NCI-H1436 treated with DMSO at 0.1 percent for 48 hours (cell line): ENCODE measurements at places on chromosomes 2 and 18.

- DNase-seq: no peak
These were observed 31.2 kb downstream of the PTPN18 start for GRCh38 chr2:130387071-130387400.

- DNase-seq: no peak
These were observed 498.6 kb downstream of the CCDC85A start for GRCh38 chr2:56682397-56682760.

GRCh38 chr2:30445266-30445821 is 1.7 kb upstream of the LCLAT1 start:
- DNase-seq: no peak

- DNase-seq: no peak
These were observed 33.5 kb downstream of the RAB10 start for GRCh38 chr2:26067186-26067974.

GRCh38 chr2:3169106-3169870 is 208.3 kb downstream of the EIPR1 start:
- no peak for DNase-seq

- DNase-seq: no peak
These were observed 11.0 kb downstream of the IL37 start for GRCh38 chr2:112921982-112922381.

GRCh38 chr2:165586019-165586418 is 116.5 kb downstream of the CSRNP3 start:
- no peak for DNase-seq

GRCh38 chr2:223042284-223042683 is 9.7 kb upstream of the KCNE4 start:
- DNase-seq: no peak

GRCh38 chr2:55620123-55620779 is 2.8 kb upstream of the PPP4R3B start:
- DNase-seq: no peak

DNA sequence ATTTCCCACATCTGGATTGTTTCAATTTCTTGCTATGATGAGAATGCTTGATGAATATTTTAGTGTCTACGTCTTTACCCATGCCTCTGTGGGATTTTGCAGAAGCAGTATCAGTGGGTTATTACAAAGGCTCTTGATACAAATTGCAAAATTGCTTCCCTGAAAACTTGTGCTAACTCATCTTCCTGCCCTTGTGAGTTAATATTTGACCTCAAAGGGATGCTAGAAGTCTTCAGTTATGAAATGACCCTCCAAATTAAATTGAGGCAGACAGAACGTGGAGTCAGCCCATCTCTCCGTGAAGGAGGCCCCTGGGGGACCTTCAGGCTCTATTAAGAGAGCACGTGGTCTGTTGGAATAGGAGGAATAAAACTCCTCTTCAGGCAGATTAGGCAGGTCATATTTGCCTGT is 239.2 kb upstream of the HS6ST1 start:
- DNase-seq: no peak

DNA sequence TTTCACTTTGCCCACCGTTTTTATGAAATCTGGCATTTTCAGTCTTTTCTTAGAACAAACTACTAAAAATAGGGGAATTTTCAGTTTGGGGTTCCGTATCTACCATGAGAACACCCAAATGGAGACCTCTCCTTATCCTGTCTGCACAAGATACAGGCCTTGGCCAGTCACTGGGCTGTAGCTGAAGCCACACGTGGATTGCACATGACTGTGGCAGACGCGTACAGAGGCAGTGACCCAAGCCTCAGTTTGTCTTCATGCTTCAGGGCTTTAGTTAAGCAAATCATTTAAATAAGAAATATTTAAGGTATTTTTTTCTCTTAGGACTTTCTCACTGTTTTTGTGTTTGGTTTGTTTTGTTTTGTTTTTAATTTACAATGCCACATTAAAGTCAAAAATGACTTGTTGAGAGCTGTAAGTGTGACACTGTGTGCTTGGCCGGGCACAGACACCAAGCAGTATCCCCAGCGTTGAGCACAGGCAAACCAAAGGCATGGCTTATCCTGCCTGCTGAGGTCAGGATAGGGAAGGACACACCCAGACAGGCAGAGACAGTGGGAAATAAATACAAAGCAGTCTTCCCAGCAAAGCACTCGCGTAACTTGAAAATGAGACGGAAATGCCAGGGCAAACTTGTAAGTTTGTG is 53.3 kb downstream of the TRAPPC12 start:
- DNase-seq: no peak

DNA sequence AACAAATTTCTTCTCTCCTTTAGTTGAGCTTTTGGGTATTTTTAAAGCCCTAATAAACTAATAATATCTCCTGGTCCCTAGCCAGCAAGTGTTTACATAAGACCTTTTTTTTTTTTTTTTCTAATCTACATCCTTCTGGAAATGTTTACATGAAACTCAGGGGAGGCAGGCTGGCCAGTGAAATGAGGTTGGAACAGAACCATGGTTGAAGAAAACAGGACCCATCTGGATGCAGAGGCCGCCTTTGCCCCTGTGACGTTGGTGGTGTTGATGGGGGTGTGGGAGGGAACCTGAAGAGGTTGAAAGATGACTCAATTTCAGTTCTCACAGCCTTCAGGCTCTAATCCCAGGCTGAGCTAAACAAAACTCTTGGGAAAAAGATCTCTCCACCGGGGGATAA is 118.5 kb downstream of the NRP2 start:
- DNase-seq: no peak

DNA sequence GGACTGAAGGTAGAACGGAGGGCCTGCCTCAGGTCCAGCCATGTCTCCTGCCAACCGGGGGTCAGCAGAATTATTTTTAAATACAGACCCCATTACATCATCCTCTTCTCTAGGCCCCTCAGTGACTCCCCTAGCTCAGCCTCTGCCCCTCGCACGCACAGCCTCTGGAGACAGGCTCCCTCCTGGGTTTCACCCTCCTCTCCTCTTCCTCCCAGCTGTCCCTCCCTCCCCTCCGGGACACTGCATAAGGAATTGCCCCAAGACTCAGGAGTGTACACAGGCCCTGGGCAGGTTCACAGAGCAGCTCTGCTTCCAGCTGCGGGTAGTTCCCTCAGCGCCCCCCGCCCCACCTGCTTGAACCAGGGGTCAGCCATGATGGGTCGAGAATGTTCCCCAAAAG is 520.2 kb upstream of the MYT1L start:
- DNase-seq: no peak

GRCh38 chr2:118388771-118389170 is 300.5 kb downstream of the INSIG2 start:
- no peak for DNase-seq

DNA sequence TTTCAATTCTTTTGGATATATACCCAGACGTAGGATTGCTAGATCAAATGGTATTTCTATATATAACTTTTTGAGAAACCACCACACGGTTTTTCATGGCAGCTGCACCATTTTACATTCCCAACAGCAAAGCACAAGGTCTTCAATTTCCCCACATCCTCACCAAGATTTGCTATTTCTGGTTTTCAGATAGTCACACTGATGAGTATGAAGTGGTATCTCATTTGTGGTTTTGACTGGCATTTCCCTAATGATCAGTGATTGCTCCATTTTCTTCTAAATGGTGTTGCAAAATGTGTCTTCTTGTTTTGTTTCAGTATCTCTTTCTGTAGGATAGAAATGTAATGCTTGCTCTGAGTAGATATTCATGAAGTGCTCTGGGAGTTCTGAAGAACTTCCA is 52.0 kb downstream of the ANKRD44 start:
- no peak for DNase-seq

- DNase-seq: no peak
These were observed 100.7 kb upstream of the MCFD2 start for GRCh38 chr2:47016172-47016913.
